Esophagus muscularis mucosa (tissue), 4 donors: ENCODE measurements at places on chromosomes 11 and 22. TPM values are rescaled to one million over a fixed set of nuclear protein-coding genes. Genes with fewer than 3 reads are reported as not detected.

Gene TMEM45B
- total RNA-seq: not detected

Gene C22orf31
- not detected for total RNA-seq

Gene CARD10
- 6.2 TPM for total RNA-seq

Gene LIF
- 0.19 TPM for total RNA-seq

Gene MED15
- 41.3 TPM for total RNA-seq

DNA sequence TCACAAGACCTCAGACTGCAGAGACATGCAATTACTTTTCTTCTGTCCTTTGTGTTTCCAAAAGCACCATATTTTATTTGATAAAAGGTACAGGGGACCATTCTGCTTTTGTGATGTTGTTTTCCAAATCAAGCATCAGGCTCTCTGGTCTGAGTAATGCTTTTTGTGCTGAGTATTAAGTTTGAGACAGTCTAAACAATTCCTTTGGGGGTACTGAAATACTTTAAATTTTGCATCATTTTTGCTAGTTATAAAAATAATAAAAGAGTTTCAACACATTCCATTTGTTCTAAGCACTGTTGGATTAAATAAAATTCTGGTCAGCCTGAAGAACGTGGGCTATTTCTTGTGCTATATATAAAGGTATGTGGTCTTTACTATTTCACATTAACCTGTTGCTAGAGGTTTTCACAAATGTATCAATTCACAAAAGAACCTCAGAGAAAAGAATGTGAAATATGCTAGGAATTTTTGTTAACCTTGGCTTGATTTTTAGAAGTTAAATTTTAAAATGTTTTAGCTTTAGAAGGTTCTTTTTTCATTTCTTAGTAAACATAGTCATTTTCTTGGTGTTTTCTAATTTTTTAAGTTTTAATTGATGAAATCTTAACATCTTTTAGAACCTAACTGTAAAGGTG, 61.6 kb downstream of the C22orf31 start:
- H3K27me3 ChIP-seq: no peaks in the 10 kb centered on the region
- no peak overlapping the region for H3K27ac ChIP-seq
- no peaks in the 10 kb centered on the region for H3K36me3 ChIP-seq
- H3K4me1 ChIP-seq: peaks cover 11% of the 10 kb centered on the region
- DNase-seq: no peak

DNA sequence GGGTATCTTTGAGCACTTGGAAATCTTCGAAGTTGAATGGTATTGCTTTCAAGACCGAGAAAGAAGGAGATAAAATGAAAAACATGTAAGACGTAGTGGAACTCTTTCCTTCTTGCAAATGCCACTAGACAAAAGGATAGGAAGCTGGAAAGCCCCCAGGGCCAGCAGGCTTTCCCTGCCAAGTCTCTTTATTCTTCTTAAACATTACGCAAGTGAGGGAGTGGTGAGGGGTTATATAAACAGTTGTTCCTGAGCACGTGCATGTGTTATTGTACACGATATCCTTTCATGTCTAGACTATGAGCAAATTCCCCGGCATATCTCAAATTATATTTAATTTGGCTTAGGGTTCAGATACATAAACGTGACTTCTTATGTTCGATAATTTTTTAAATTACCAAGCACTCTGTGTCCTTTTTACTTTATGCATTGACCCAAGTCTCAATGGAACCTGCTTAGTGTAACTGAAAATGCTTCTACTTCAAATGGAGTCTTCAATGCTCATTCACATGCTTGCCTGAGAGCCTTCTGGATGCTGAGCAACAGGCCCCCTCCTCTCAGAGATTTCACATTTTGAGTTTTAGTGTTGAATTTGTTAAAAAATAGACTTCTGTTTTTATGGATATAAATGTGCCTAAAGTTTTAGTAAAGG, 59.0 kb downstream of the PPP2R1B start:
- peak overlapping the region; percentile 64 for H3K27ac ChIP-seq
- H3K4me1 ChIP-seq: peaks cover 12% of the 10 kb centered on the region
- H3K27me3 ChIP-seq: no peaks in the 10 kb centered on the region
- DNase-seq: no peak
- H3K4me3 ChIP-seq: no peak overlapping the region

GRCh38 chr11:117930668-117931330, 1.6 kb upstream of the TMPRSS13 start:
- H3K4me3 ChIP-seq: no peak overlapping the region
- no peaks in the 10 kb centered on the region for H3K27me3 ChIP-seq
- no peaks in the 10 kb centered on the region for H3K36me3 ChIP-seq
- H3K4me1 ChIP-seq: peaks cover 2% of the 10 kb centered on the region

GRCh38 chr11:72642043-72642883, 32.0 kb downstream of the PDE2A start:
- H3K36me3 ChIP-seq: no peaks in the 10 kb centered on the region
- H3K27ac ChIP-seq: peak overlapping the region; percentile 72
- H3K4me1 ChIP-seq: peaks cover 40% of the 10 kb centered on the region
- no peaks in the 10 kb centered on the region for H3K27me3 ChIP-seq

DNA sequence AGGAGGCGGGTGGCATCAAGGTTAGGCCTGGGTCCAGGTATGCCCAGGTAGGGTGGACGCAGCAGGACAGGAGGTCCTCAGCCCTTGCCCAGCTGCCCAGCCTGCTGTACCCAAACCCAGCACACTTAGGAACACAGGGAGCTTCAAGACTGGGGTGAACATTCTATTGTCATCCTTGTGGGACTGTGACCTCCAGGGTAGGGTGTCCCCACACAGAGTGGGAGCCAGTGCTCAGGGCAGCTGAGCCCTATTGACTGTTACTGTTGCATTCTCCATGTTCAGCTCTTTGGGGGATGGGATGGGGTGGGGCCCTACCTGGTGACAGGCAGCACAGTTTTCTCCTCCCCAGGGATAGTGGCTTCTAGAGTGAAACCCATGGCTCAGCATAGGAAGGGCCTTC, 106.0 kb downstream of the BCR start:
- DNase-seq: no peak
- H3K27ac ChIP-seq: peak overlapping the region; percentile 90
- no peak overlapping the region for H3K4me3 ChIP-seq
- H3K36me3 ChIP-seq: peaks cover 14% of the 10 kb centered on the region
- peaks cover 69% of the 10 kb centered on the region for H3K4me1 ChIP-seq
- H3K27me3 ChIP-seq: no peaks in the 10 kb centered on the region

GRCh38 chr11:131609337-131609736, 238.9 kb downstream of the NTM start:
- H3K27ac ChIP-seq: no peak overlapping the region
- no peak for DNase-seq
- H3K4me3 ChIP-seq: no peak overlapping the region
- H3K4me1 ChIP-seq: no peaks in the 10 kb centered on the region
- H3K27me3 ChIP-seq: no peaks in the 10 kb centered on the region

- DNase-seq: no peak
- no peak overlapping the region for H3K27ac ChIP-seq
- no peaks in the 10 kb centered on the region for H3K27me3 ChIP-seq
- no peaks in the 10 kb centered on the region for H3K4me1 ChIP-seq
These were observed 728.9 kb downstream of the OPCML start for GRCh38 chr11:132803436-132803835.

DNA sequence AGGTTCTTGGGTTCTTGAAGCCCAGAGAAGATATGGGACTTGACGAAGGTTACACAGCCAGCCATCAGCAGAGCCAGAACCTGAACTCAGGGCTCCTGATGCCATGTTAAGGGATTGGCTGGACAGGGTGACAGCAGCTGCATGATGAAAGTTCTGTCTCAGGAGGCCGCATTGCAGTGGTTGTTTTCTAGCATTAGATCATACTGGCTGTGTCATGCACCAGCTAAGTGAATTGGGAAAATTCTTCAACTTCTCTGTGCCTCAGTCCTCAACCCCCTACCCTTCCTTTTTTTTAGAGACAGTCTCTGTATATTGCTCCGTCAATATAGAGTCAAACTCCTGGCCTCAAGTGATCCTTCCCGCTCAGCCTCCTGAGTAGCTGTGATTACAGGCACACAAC, 5.4 kb upstream of the LTBP3 start:
- no peaks in the 10 kb centered on the region for H3K27me3 ChIP-seq
- H3K4me1 ChIP-seq: peaks cover 54% of the 10 kb centered on the region
- no peak overlapping the region for H3K4me3 ChIP-seq
- no peak overlapping the region for H3K27ac ChIP-seq
- no peak for DNase-seq

DNA sequence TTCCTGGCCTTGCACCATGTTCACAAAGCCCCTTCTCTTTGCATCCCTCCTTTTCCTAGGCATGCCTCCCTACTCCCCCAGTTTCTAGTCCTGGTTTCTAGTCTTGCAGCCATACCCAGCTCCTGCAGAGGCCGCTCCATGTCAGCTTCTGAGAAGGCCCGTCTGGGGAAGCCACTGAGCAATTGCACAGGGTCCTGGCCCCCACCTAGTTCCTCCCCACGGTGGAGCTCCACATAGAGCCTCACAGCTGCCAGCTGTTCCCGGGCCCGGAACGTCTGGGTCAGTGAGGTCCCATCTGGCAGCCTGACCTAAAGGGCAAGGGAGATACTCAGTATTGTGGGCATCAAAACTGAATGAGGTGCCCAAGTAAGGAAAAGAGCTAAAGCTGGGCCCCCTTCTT, 2.2 kb downstream of the UBXN1 start:
- H3K27ac ChIP-seq: no peak overlapping the region
- H3K4me3 ChIP-seq: no peak overlapping the region
- H3K27me3 ChIP-seq: no peaks in the 10 kb centered on the region
- peaks cover 35% of the 10 kb centered on the region for H3K4me1 ChIP-seq
- H3K36me3 ChIP-seq: peaks cover 46% of the 10 kb centered on the region

GRCh38 chr11:10762185-10762584, 11.1 kb downstream of the CTR9 start:
- no peaks in the 10 kb centered on the region for H3K27me3 ChIP-seq
- H3K36me3 ChIP-seq: no peaks in the 10 kb centered on the region
- DNase-seq: no peak
- no peak overlapping the region for H3K4me3 ChIP-seq
- no peak overlapping the region for H3K27ac ChIP-seq
